ENCODE measurements at places on chromosomes 12 and 14.

- DNase-seq: no peak
Measured at GRCh38 chr12:3117591-3118015, 40.4 kb downstream of the TSPAN9 start.

DNA sequence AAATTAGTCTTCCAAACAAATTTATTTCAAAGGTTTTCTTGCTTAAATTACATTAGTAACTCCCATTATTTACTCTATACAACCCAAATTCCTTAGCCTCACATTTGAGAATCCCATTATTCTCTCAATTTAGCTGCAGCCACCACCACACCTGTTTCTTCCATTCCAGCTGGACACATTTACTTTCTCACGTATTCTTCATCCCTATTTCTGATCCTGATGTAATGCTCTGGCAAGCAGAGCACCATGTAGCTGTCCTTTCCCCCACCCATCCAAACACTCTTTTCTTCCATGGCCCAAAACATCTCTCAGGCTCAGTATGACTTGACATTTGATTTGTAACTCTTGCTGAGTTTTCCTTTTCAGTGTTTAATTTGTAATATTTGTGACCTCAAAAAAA is 240.2 kb upstream of the CLEC14A start:
- no peak for DNase-seq

GRCh38 chr14:53640695-53641094 is 315.9 kb downstream of the BMP4 start:
- DNase-seq: no peak

DNA sequence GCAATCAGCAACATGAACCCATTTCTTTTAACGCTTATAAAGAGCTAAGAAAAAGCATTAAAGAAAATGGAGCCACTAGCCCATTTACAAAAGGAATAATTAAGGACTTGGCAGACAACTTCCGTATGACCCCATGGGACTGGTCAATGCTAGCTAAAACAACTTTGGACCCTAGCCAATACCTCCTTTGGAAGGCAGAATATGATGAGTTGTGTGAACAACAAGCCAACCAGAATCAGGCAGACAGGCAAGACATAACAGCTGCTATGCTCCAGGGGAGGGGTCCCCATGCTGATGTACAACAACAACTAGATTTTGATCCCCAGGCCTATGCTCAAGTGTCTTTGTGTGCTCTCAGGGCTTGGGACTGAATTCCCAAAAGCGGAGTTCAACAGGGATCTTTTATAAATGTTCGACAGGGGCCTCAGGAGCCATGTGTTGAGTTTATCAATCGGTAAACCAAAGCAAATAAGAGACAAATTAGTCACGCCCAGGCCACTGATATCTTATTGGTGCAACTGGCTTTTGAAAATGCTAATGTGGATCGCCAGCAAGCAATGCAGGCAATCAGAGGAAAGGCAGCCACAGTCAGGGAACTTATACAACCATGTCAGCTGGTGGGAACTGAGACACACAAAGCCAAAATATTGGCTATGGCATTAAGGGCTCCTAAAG is 254.4 kb upstream of the DIO2 start:
- no peak for DNase-seq

- peak; percentile 10 for DNase-seq
Measured at GRCh38 chr12:45216230-45216982, 511 bp downstream of the ANO6 start.

DNA sequence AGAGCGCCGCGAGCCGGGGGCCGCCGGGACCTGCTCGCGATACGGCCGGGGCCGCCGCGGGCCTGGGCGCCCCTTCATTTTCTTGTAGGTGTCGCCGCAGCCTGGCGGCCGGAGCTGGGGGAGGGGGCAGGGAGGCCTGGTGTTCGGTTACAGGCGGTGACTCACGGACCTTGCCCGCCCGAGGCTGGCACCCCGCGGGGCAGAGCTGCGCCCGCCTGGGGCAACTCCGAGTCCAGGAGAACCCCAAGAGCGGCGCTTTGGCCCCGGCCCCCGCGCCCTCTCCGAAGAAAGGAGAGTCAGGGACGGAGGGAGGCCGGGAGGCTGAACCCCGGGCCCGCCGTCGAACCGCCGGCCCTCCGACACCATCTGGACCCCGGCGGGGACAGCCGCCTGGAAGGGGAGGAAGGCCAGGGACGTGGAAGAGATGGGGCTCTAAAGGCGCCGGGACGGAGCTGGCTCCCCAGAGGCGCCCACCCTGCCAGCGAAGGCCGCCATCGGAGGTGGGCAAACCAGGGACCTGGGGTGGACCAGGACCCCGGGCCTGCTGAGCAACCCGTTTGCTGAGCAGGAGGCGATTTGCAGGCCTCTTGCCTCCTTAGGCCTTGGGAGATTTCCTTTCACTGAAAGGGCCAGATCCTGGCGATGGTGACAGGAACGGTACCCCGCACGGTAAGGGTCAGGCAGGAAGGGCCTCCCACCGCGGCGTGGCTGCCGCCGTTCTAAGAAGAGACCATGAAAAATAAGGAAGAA is 843 bp upstream of the NUAK1 start:
- DNase-seq: no peak

- DNase-seq: no peak
Measured at GRCh38 chr14:61477712-61478462, 156.5 kb downstream of the PRKCH start.

DNA sequence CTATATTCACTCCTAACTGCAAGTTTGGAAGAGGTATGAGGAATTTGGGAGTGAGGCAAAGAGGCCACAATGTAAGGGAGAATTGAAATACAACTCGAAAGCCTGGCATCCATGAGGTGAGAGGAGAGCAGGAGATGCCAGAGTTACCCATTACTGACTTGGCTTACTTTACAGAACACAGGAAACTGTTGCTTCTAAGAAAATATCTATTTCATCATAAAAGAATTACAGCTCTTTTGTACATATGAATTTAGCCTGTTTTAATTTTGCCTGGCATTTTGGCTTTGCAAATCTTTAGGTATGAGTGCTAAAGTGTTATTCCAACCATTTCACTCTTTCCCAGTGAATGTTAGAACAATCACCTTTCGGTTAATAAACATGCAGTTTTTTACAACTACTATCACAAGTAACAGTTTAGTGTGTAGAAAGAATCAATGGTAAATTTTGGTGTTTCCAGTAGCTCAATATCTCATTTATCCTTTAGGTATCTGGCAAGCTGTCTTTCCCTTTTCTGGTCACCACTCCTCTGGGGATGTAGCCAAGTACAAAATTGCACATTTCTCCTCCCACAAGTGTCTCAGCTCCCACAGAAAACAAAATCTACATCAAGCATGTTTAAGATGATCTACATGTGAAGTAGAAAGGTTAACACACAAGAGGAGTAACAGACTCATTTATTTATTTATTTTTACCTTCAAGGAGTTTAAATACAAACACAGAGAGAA is 196.6 kb upstream of the DCN start:
- no peak for DNase-seq

DNA sequence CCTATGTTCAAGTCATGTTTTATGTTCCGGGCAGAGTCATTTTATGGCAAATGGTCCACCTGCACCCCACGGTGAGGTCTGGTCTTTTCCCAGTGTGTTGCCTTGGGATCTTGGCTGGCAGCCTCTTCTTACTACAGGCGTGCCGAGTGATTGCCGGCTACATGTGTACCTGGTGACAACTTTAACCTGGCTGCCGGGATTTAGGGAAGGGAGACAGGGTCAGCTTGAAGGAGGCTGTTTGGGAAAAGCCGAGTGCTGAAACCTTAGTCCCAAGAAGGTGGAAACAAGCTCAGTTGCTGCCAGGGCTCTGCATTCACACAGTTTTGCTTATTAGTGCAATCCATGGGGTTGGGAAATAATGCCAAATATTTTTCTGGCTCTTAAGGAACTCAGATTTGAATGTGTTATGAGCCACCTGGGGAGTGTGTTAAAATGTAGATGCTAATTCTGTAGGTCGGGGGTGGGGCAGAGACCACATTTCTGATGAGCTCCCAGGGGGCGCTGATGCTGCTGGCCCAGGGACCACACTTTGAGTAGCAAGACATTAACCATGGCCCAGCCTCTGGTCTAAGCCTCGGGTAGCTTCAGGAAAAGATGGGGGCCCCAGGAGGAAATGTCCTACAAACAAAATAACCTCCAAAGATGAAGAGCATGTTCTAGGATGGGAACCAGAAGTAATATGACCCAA is 179.6 kb downstream of the TBX5 start:
- no peak for DNase-seq

- DNase-seq: no peak
Measured at GRCh38 chr14:67510121-67510520, 21.6 kb upstream of the TMEM229B start.

- no peak for DNase-seq
Measured at GRCh38 chr12:74900232-74900631, 309.4 kb downstream of the KCNC2 start.

DNA sequence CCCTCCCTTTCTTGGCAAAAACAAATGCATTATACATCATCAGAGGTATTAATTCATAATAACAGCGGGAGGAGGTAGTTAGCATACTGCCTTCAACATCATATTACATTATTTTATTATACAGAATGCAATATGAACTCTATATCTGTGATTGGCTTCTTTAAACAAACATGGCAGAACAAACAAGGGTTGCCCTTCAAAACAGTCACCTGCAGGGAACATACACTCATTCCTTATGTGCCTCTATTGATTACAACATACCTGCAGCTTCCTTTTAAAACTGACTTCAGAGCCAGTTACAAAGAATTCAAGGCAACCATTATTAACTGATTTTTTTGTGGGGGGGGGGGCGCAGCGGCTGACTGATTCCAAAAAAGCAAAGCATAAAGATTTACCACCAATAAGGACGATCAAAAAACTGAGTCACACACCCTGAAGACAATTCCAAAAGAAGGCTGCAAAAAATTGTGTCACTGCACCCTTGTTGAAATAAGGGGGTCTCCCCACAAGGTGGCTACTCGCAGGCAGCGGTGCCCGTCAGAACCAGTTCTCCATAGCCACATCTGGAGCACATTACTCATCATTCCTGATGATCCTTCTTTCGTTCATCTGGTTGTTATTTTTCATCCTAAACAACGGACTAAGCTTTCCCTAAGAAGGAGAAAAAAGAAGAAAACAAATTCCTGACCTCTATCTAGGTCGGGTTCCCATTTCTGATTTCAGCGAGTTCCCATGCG is 51.8 kb downstream of the SMUG1 start:
- DNase-seq: no peak

DNA sequence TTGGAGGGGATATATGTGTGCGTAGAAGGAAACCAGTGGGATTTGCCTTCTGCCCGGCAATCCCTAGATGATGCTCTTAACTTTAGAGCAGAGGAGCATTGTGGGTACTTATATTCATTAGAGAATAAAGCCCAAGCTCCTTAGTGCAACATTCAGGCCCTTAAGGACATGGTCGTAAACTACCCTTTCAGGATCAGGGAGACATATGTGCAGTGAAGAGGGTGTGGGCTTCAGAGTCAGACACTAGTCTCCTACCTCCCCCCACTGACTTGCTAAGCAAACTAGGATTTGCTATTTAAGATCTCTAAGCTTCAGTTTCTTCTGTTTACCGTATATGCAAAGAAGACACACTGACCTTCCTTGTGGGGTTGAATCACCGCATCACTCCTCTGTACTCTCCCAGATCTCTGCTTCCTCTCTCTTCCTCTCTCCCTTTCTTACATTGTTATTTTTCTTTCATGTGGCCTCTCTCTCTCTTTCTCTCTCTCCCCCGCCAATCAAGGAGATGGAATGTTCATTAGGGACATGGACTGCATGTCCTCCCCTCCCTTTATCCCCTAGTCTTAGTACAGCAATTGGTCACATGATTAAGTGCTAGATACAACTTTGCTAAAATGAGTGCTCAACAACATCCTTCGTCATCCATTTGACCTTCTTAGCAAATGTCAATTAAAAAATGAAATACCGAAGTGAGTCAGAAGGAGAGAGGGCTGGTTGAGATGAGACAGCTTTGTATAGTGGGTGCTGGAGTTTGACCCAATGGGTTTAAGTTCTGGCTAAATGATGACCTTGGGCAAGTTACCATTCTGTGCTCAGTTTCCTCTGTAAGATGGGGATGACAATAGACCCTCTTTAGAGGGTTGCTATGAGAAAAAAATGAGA is 91.7 kb downstream of the TMX1 start:
- no peak for DNase-seq

- no peak for DNase-seq
Measured at GRCh38 chr14:28774764-28775735, 8.5 kb downstream of the FOXG1 start.

GRCh38 chr12:132948146-132949066 is 7.7 kb downstream of the ZNF605 start:
- no peak for DNase-seq

DNA sequence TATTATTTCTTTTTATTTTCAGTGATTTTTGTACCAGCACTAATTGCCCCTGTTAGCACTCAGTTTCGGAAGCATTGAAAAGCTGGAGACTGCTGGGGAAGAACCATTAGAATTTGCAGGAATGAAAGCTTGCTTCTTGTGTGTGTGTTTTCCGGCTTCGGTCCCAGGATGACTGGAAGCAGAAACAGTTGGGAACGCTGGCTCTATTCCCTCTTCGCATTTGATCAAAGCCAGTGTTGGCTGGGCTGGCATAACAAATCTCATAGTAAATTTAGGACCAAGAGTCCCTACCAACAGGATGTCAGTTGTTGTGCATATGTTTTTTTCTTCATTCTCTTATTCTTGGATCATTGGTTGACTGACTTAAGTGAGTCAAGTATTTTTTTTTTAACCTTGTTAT is 53.6 kb upstream of the TRAF3 start:
- DNase-seq: no peak

DNA sequence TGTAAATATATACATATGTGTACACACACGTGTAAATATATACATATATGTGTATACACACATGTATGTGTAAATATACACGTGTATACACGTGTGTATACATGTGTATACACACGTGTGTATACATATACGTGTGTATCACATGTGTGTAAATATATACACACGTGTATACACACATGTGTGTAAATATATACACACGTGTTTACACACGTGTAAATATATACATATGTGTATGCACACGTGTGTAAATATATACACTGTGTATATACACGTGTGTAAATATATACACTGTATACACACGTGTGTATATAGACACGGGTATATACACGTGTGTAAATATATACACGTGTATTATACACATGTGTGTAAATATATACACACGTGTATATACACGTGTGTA is 71.7 kb downstream of the RPAP3 start:
- no peak for DNase-seq

DNA sequence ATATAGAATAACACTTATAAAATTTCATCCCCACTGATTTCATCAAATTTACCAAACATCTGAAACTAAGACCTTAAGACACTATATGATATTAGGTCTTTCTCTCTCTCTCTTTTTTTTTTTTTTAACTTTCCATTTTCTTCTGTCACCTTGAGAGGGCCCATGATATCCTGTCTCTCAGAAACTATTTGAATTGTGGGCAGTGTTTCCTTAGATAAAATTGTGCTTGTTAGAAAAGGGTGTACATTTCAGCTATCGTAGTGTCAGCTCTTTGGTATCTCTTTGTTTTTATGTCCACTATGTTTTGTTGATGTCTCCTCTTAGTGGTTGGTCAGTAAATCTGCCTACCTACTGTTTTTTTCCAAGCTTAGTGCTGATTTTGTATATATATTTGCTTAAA is 23.8 kb downstream of the DNM1L start:
- no peak for DNase-seq

DNA sequence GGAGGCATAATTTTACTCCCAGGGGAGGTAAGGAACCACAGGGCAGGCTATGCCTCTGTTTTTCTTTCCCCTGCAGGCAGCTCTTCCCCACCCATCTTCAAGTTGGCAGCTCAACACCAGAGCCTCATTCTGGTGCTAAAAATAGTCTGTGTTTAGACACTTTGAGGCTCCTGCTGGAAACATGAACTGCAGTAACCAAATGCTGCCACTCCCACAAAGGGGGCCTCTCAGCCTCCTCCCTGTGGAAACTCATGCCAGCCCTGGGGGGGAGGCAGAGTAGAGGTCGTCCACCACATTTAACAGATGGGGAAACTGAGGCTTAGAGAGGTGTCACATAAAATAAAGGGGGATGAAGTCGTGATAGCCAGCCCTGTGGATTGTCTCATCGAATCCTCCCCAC is 61.4 kb downstream of the WSCD2 start:
- no peak for DNase-seq

Data from activated CD4-positive, CD25-positive, alpha-beta regulatory T cell treated with anti-CD3 and anti-CD28 coated beads, Interleukin-2, amount 50 U/mL, for 16 hours (primary cell).